Activated CD8-positive, alpha-beta memory T cell treated with anti-CD3 and anti-CD28 coated beads for 1 hour (primary cell): ENCODE measurements at places on chromosomes 7 and 10.

DNA sequence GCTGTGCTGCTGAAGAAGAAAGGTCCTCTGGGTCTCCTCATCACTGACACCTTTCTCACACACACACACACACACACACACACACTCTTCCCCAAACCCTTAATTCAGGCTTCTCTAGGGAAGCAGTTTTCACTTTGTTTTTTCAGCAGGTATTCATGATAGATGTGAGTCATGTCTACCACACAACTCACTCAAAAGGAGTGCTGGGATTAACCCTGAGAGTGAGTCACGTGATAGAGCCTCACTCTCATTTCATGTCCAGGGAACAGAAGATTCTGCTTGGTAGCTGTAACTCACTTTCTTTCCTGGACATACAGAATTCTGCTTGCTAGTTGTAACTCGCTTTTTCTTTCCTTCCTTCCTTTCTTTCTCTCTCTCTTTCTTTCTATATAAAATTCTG lies 45.4 kb downstream of the VIM start:
- no peak for DNase-seq

- DNase-seq: no peak
These were observed 23.4 kb downstream of the GHRHR start for GRCh38 chr7:30987178-30987577.

DNA sequence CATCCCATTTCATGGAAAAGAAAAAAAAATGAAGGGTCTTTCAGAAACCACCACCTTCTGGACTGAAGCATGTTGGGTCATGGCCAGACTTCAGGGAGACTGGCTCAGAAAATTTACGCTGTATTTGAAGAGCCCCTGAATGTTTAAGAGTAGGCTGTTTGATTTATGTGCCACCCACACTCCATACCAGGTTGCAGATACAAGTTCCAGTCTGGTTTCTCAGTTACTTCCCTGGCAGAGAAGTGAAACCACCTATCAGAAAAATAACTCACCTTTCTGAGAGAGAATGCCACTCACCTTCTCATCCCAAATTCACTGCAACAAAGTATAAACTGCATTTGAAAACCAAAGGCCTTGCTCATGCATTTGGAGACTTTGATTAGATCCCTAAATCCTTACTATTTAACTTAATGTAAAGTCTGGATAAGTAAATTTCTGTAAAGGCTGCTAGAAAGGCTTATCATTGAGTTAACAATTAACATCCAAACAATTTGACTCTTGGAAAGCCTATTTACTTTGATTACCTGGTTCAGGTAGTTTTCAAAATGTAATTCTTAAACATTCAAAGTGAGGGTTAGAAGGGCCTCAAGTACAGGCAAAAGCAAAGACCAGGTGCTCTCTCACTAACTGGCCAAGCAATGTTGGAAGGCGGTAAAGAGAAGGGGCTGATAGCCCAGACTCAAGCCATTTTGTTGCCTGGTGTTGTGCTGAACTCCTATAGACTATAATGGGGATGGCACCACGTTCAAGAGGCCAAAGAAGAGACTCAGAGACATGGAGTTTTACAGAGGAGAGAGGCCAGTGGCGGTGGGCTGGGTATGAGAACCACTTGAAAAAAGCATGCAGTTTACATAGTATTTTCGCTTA lies 12.8 kb upstream of the ADD3 start:
- DNase-seq: no peak

DNA sequence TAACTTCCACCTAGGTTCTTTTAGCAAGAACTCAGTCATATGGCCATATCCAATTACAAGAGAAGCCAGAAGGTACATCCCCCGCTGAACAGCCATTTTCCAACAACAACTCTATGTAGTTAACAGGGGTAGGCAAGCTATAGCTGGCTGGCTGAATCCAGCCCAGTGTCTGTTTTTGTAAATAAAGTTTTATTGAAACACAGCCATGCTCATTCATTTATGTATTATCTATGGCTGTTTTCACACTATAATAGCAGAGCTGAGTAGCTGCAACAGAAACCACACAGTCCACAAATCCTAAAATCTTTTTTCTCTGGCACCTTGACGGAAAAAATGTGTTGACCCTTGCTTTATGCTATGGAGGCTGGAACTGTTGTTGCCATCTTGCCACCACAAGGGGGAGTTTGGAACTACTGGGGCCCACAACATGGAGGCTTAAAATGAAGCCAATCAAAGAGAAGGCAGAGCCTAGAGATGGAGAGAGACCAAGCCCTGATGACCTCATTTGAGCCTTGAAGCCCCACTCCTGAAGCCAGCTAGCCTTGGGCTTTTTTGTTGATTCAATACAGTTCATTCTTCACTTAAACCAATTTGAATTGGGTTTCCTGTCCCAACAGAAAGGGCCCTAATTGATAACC lies 33.3 kb upstream of the XPNPEP1 start:
- no peak for DNase-seq

DNA sequence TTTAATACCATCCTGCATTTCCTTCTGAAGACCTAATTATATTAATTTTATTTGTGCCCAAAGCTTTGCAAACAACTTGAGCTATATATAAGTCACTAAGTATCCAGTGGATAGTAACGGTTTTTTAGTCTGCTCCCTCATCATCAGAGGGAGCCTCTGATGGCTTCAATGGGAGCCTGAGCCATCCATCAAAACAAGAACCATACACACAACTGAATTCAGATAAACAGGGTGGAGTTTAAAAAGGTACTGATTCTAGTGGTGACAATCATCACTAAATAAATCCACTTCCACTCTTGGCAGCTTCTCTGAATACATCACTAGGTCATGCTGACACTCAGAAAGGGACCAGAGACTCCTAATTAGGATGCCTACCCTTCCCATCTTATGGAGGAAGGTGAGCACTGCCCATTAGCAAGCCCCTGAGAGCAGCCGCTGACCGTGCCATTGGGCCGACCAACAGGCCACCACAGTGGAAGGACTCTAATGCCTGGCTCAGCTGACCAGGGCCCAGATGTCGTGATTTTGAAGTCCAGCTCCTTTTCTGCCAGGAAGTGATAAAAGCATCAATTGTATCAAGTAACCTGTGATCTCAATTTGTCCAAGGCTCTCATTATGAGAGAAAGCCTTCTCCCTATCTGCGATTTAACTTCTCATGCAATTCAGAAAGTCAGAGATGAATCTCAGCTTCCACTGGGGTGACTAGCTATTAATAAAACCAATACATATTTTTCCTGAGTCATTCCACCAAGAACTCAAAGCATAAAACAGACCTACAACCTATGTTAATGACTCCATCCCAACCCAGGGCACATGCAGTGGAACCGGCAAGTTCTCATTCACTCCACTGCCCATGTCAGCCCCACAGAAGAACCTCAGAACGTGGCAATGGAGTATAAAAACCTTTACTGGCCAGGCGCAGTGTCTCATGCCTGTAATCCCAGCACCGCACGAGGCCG lies 13.1 kb downstream of the VOPP1 start:
- no peak for DNase-seq

DNA sequence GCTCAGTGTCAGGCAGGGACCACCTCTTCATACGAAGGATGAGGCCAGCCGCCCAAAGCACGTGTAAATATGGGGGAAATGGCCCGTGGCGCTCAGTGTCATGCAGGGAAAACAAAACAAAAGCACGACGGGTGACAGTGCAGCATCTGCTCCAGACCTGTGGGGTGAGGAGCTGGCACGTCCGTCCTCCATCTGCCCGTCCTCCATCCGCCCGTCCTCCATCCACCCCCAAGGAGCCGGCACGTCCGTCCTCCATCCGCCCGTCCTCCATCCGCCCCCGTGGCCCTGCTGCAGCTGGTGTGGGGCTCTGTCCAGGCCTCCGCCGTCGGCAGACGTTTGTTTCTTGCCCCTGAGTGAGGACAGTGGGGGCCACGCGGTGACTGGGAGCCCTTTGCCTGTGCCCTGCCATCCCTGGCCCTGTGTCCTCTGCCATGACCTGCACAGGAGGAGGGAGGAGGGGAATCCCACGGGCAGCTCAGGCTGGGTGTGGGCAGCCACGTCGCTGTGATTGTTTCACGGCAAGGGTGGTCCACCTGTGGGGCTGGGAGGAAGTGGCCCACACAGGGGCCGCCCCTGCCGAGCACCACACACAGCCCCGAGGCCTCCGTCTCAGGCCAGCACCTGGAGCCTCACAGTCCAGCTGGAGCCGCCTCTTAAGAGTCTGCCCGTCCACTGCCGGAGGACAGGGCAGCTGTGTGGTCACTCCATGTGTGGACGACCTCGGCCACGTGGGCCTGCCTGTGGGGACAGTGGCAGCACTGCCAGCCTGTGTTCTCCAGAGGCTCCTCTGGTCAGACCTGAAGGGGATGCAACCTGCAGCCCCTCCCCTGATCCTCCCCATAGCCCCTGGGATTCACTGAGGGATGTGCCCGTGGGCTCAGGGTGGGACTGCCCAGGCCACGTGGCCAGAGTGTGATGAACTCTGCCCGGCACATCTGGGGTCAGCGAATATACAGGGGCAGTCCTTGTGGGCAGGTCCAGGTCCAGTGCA lies 38.2 kb upstream of the DPYSL4 start:
- DNase-seq: no peak

DNA sequence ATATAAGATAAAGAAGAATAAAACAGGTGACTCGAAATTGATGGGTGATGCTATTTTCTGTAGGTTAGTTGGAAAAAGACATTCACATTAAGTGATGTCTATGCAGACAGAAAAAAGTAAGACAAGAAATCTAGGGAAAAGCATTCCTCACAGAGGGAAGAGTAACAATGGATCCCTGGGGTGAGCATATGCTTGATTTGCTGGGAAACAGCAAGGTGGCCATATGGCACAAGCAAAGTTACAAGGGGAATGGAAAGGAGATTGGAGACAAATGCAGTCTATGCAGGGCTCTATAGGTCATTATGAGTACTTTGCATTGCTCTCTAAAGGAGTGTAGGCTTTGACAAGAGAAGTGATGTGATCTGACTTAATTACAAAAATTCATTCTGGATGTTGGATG lies 90.9 kb upstream of the ZNF804B start:
- DNase-seq: no peak

GRCh38 chr7:27478084-27478483 lies 184.6 kb downstream of the HIBADH start:
- no peak for DNase-seq

GRCh38 chr7:107966711-107967110 lies 36.2 kb downstream of the LAMB1 start:
- no peak for DNase-seq

- no peak for DNase-seq
These were observed 1.3 kb upstream of the SPOCK2 start for GRCh38 chr10:72089618-72090017.

- DNase-seq: no peak
These were observed 6.4 kb downstream of the CYP3A7 start for GRCh38 chr7:99728615-99729014.
